Stimulated activated naive CD4-positive, alpha-beta T cell treated with Interleukin-2 at 50 U/mL for 16 hours (primary cell): ENCODE measurements at places on chromosomes 7 and 10.

DNA sequence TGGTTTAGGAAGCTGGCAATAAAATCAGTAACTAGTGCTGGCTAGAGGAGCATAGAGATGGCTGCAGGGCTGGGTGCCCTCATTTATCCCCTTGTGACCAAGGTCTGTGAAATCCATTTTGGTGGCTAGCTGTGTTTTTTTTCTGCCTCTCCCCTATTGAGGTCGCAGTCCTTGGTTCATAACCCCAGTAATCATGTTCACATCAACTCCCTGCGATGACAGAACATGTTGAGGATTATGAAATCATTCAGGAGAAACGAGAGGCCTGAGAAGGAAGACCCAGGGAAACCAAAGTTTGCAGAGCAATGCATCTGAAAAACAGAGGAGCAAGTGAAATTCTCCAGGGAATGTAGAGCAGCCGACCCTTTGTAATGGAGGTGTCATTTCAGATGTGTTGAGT is 126.9 kb downstream of the TACC2 start:
- no peak for DNase-seq

- DNase-seq = no peak
Observed at GRCh38 chr7:20475756-20476155, 139.7 kb upstream of the ABCB5 start.

DNA sequence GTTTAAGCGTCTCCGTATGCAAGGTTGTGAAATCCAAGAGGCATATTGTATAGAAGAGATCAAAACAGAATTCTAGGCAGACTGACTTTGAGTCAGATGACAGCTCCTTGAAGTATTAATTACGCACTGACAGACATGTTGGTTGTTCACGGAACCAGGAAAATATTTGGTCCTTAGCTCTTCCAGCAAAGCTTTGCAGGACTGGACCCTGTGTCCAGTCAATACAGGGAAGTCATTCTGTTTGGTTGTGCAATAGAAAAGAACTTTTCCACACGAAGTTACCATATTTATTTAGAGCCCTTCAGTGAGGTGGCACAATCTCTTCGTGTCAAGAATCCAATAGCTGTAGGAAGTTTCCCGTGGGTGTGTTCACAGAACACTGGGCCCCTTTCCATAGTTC is 205.3 kb downstream of the ARHGAP21 start:
- DNase-seq = no peak

DNA sequence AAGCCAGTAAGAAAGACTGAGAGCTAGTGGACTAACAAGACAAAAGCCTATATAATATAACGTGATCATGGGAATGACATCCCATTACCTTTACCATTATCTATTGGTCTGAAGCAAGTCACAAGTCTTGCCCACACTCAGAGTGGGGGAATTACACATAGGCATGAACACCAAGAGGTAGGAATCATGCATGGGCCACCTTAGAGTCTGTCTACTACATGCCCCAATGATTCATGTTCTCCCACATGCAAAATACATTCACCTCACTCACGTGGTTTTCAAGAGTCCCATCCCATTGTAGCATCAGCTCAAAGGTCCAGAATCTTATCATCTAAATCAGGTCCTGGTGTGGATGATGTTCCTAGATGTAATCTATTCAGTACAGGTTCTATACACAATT is 29.4 kb downstream of the DNAJC9 start:
- no peak for DNase-seq

DNA sequence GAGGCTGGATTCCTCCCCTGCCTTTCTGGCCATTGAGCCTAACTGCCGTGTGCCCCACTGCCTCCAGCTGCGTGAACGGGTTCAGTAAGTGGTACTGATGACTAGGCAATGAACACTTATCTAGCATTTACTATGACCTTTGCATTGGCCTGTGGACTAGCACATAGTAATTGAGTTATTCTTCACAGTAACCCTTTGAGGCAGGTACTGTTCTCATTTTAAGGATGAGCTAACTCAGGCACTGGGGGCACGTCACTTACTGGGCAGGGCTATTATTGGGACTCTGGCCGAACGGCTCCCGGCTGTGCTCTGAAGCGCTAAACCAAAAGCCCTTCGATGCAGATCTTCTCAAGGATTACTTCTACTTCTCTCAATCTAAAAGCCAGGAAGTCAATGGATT is 38.3 kb downstream of the WIPF3 start:
- DNase-seq = no peak

DNA sequence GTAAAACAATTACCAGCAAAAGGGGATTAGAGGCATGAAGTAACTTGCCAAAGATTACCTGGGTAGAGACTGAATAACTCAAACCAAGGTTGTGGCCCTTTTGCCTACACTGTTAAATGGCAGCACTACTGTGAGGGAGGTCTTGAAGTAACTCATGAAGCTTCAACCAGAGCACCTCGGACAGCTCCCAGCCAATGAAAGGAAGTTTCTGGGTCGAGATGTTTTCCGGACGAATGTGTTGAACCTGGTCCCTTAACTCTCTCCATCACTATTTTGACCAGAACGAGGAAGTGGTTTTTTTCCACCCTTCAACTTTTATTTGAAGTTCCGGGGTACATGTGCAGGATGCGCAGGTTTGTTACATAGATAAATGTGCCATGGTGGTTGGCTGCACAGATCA is 133.6 kb upstream of the PRKCQ start:
- DNase-seq = no peak

DNA sequence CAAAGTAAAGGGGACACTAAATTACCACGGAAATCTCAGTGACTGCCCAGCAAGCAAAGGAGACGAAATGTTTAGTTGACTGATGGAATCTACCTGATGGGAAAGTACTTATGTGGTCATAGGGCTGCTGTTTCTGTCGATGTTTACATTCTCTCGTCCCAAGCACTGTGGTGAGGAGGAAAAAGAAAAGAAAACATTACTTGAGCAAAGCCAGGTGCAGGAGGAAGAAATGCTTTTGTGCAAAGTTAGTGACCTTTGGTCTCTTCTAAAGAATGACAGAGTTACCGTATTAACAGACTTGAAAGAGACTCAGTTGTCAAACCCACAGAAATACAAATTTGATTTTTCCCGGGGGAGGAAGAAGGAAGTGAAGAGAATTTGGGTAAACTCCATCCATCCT is 43.3 kb upstream of the FMC1 start:
- DNase-seq = no peak

DNA sequence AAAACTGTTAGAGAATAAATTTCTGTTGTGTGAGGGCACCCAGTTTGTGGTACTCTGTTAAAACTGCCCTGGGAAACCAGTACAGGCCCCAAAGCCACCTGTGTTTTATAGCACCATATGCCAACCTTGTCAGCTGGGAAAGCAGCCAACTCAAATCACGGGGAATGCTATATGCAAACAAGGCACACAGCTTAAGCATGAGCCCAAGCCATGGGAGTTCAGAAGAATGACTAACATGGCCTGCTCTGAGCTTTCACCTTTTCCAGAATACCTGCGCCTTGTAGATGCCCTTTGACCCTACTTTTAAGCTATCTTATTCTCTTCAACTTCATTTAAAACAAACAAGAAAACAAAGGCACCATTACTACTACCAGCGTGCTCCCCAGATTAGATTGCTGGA is 5.5 kb upstream of the SLC25A13 start:
- no peak for DNase-seq

GRCh38 chr10:117137911-117138642 is at the start of gene VAX1:
Gene VAX1, minus strand, starts transcription at chr10:117138270. Its CDS starts 214 bp downstream, at chr10:117138056.
- no peak for DNase-seq

- DNase-seq = no peak
Observed at GRCh38 chr7:22582863-22583622, 83.1 kb upstream of the STEAP1B start.
